ENCODE measurements at places on chromosomes 7 and 10.

DNA sequence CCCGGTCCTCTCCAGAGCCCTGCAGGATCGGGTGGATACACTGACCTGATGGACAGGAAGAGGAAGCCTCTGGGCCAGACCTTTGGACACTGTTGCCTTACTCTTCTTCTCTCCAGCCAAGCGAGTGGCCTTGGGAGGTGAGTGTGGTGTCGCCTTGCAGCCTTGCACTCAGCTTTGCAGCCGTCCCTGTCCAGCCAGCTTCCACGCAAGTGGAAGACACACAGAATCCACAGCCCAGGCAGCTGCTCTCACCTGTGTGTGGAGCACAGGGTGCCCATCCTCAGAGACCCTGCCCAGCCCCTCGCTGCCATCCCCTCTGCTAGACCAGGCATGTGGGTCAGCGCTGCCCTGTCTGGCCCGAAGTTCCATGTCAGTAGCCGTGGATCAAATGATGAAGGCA lies 239.1 kb downstream of the EBF3 start:
- DNase-seq: no peak

- DNase-seq: no peak
Measured at GRCh38 chr7:24115661-24116060, 168.3 kb upstream of the NPY start.

DNA sequence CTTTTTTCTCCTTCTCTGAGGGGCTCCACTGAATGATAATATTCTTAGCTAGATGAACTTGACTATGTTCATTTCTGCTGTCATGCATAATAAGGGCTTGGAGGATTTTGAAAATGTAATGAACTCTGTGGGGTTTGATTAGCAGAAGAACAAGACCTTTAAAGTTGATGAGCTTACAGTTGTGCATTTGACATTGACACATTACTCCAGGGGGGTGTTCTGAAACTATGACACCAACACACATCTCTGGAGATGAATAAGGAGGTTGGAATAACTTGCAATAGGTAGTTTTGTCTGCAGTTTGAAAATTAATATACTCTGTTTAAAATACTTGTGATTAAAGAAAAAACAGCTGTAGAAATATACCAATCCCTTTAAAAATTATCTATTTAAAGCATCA lies 80.3 kb downstream of the ANK3 start:
- no peak for DNase-seq

DNA sequence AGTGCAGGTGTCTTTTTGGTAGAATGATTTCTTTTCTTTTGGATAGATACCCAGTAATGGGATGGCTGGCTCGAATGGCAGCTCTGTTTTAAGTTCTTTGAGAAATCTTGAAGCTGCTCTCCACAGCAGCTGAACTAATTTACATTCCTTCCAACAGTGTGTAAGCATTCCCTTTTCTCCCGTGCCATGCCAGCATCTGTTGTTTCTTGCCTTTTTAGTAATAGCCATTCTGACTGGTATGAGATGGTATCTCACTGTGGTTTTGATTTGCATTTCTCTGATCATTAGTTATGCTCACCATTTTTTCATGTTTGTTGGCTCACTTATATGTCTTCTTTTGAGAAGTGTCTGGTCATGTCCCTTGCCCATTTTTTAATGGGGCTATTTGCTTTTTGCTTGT lies 486.3 kb downstream of the GALNT17 start:
- no peak for DNase-seq

- DNase-seq: no peak
Measured at GRCh38 chr10:103232131-103232673, 13.5 kb upstream of the RPEL1 start.
